AG09309 (cell line): ENCODE measurements at places on chromosomes 16 and 17.

DNA sequence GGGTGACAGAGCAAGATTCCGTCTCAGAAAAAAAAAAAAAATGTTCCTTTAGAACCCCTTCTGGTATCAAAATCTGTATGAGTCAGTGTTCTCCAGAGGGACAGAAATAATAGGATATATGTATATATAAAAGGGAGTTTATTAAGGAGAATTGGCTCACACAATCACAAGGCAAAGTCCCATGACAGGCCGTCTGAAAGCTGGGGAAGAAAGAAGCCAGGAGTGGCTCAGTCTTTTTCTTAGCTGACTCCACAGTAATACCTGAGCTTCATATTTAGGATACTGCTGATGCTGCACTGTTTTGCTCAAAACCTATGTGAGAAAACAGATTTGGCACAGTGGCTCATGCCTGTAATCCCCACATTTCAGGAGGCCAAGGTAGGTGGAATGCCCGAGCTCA is 22.5 kb downstream of the ZZEF1 start:
- DNase-seq = no peak

DNA sequence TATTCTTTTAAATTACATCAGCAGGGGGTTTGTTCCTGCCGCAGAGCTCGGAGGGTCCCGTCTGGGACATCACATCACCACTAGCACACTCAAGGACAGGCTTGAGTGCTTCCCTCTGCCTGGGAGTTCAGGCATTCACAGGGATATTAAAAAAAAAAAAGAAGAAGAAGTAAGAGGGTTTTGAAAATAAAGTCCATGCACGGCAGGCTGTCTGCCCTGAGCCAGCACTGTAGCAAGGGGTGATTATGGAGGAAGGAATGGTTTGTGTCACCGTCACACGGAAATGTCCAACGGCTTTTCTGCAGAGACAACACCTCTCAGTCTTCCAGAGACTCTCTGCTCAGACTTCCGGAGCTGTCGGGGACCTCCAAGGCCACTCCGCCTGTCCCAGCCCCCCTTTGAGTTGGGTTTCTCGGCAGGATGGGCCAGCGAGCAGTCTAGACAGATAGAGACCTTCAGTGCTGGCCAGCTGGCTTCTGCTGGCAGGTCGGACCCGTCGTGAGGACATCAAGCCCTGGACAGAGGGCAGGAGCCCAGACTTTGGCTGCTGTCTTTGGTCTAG is 33.6 kb downstream of the MEOX1 start:
- DNase-seq = no peak

DNA sequence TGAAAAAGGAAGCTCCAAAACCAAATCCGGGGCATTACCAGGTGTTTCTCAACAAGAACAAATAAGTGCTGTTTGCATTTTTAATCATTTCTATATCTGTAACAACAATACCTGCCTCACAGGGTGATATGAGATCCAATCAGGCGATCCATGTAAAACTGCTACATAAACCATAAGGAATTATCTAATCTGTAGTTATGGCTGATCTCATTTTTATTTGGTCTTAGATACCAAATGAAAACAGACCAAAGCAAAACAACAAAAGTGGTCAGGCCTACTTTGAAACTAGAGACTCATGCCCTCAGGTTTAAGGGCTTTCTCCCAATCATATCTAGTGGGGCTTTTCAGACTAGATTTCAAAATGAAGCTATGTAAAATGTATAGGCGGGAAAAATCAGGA is 28.3 kb downstream of the XPO6 start:
- no peak for DNase-seq

DNA sequence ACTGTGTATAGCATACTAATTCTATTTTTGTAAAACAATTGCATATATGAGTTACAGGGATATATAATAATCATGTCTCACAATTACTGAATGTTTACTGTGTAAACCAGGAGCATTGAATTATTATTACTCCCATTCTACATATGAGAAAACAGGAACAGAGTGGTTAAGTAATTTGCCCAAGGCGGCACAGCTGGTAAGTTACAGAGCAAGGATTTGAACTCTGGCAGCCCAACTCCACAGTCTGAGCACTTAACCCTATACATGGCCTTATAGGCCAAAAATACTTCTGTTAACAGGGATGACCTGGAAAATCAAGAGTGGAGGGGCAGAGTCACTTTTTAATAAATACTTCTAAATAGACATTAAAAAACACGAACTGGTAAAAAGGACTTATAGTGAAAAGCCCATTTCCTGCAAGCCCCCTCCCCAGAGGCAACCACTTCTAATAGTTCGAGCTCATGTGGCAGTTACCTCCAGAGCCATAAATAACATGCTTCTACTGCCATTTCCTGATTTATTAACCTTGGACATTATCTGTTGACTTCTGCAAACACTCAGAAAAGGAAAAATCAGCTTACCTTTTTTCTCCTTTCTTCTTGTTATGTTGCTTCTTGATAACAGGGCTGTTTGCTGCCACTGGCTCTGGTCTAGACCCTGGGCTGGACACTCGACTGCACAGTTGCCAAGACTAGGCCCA is 22.1 kb upstream of the ADGRG1 start:
- no peak for DNase-seq

DNA sequence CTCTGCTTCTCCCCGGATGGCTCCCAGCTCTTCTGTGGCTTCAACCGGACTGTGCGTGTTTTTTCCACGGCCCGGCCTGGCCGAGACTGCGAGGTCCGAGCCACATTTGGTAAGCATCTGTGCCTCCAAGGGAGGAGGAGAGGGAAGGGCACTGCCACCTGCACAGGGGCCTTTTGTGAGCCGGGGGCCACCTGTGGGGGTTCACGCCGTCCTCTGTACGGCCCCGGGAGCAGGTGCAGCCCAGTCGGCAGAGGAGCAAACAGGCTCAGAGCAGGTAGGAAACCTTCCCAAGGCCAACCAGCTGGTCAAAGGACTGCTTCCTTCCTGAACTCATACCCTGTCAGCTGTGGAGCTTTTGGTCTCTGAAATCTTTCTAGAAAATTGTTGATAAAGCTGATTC is 3.3 kb upstream of the EFNB3 start:
- DNase-seq = no peak
